A549 treated with dexamethasone at 1 μM for 4 hours (cell line): ENCODE measurements at places on chromosomes 5 and 9. TPM values are rescaled to one million over a fixed set of nuclear protein-coding genes. Genes with fewer than 3 reads are reported as not detected.

The STK32A gene
- 0.18 to 0.30 TPM (median 0.25 TPM) in 5 replicates for total RNA-seq

The UNC5A gene
- total RNA-seq: 0.37 to 0.98 TPM (median 0.73 TPM) in 5 replicates

The IFNA13 gene
- not detected in 5 replicates for total RNA-seq

The IFNA2 gene
- not detected in 5 replicates for total RNA-seq

The FOXD4L4 gene
- 0.04 to 0.07 TPM (median 0.05 TPM) in 3 of 5 replicates, not detected in the others for total RNA-seq

The SLC46A2 gene
- total RNA-seq: not detected in 5 replicates

The OR1J2 gene
- not detected in 5 replicates for total RNA-seq

The SV2C gene
- 0.01 TPM in 1 of 5 replicates, not detected in the others for total RNA-seq

The KCNIP1 gene
- total RNA-seq: not detected in 5 replicates

The CDKN2B gene
- not detected in 5 replicates for total RNA-seq

The NDFIP1 gene
- 45.5 to 54.1 TPM (median 50.1 TPM) in 5 replicates for total RNA-seq
